ENCODE measurements at places on chromosomes 2 and 18.

DNA sequence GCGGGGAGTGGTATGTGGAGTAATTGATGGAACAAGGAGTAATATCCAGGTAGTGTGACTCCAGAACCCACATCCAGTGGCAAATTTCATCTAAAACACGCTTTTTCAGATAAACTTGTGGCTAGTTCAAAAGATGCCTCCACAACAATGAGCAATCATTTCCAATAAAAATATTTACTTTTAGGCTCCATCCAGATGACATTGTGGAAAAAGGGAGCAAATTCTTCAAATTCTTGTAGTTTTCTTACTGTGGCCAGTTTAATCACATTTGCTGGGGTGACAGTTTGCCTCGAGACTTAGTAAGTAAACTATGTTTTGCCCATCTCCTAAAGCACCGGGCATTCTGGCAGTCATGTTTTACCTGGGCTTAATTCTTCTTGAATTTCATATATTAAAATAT, 243.6 kb downstream of the IRS1 start:
- DNase-seq = no peak

DNA sequence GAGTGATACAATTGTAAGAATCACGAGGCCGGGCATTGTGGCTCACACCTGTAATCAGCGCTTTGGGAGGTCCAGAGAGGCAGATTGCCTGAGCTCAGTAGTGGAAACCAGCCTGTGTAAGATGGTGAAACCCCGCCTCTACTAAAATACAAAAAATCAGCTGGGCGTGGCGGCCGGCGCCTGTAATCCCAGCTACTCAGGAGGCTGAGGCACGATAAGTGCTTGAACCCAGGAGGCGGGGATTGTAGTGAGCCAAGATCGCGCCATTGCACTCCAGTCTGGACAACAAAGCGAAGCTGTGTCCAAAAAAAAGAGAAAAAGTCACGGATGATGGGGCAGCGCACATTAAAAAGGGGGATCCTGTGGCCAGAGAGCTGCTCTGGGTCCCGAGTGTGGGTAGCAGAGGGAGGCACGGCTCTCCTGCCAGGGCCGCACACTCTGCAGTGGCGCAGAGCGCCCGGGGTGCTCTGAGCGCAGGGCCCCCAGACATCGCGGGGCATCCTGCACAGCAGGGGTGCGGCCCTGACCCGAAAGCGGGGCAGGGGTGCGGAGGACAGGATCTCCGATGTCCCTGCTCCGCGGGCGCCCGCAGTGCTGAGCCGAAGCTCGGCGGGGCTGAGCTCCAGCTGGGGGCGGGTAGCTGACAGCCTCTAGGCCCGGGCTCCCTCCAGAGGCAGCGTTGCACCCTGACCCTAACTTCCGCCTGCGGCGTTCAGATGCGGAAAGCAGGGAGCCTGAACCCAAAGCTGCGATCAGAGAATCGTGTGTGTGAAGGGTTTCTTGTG, 30.4 kb upstream of the RAB6D start:
- DNase-seq = peak; percentile 6

DNA sequence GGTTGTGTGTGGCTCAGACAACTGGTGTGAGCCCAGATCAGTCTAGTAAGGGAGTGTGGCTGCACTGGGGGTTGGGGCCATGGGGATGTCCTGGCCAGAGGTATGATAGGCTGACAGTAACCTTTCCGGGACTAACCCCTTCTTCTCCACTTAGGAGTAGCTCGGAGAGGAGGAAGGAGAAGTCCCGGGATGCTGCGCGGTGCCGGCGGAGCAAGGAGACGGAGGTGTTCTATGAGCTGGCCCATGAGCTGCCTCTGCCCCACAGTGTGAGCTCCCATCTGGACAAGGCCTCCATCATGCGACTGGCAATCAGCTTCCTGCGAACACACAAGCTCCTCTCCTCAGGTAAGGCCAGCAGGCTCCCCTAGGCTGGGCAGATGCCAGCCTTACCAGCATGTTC, 49.5 kb downstream of the EPAS1 start:
- DNase-seq = no peak

DNA sequence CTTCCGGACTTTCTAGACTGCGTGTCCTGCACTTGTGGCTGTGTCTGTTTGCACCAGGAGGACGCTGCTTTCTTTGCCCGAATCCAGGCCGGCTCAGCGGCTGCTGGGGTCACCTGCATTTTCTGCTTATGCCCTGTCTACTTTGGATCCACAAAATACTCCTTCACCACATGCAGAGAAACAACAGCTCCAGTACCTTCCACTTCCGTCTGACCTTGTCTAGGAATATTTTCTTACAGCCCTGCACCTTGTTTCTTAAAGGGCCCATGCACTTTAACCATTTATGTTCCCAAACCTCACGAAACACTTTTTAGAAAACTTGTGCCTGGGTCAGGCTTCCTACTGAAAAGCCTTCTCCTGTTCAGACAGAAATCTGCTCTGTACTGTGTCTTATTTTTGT, 129.4 kb upstream of the NCK2 start:
- DNase-seq = no peak

GRCh38 chr18:36191286-36191685, 4.0 kb downstream of the MOCOS start:
- DNase-seq = no peak

DNA sequence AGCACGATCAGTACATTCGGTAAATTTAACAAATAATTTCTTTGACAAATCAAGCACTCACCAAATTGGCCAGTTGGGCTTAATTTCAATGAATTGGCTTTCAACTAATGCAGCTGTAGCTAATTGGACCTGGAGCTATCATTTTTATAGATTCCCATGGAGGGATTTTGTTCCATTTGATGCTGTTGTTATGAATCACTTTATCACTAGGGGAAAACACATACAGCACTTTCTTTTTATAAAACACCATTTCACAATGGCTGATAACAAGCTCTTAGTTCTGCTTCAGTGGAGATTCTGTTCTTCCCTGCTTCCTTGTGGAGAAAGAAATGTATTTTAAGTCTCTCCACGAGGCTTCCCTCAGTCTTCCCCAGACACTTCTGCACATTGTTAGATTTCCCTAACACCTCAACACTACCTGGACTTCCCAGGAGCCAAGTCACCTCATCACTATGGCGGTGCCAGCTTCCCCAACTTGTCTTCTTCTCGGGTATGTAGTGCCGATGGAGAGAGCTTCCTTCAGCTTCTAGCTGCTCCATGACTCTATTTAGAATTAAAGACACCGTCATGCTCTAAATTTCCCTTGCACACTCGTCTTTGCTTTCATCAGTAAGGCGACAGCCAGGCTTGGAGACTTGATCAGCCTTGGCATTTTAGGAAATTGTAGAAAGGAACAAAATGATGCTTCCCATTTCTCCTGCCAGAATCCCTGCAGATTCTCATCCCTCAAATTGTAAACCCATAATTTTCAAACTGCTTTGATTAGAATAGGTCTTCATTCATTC, 72.0 kb downstream of the INPP5D start:
- no peak for DNase-seq

- DNase-seq = no peak
Measured at GRCh38 chr2:190666895-190667294, 18.0 kb downstream of the NAB1 start.

GRCh38 chr2:222751821-222752719, 80.6 kb downstream of the MOGAT1 start:
- no peak for DNase-seq

- no peak for DNase-seq
Measured at GRCh38 chr2:235402422-235402821, 91.4 kb upstream of the AGAP1 start.

DNA sequence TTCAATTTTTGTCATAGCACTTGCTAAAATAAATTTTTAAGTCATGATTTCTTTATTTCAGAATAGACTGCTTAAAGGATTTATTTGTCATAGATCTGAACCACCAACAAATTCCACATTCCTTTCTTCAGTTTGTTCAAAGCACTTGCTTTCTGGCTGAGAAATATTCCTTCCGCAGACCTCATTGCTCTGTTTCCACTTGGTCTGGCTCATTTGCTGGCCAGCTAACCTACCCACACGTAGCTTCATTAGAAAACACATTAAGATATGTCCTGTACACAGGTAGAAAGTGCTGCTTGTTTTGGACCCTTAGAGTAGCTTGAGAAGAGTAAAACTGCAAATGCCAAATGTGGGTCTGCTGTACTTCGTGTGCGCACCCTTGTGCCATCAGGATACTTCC, 166.7 kb upstream of the EPAS1 start:
- DNase-seq = no peak

- no peak for DNase-seq
Measured at GRCh38 chr2:217691920-217692666, 310.7 kb downstream of the TNS1 start.

DNA sequence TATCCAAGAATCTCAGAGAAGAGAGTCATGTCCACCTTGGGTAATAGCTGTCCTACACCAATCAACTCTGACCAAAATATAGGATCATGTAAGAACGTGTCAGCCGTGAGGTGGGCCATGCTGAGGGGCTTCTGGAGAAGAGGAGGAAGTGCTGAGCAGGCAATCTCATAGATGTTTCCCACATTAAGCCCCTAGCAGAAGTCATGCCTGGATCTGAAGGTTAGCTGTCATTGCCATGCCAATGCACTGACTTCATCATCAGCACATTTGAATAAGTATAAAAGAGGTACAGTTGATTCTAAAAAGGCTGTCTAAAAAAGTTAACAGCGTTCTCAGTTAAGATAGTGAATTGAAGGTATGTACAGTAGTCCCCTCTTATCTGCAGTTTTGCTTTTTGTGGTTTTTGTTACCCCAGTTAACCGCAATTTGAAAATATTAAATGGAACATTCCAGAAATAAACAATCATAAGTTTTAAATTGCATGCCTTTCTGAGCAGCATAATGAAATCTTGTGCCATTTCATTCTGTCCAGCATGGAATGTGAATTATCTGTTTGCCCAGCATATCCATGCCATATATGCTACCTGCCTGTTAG, 67.2 kb upstream of the TMEM17 start:
- DNase-seq = no peak

- DNase-seq = no peak
Measured at GRCh38 chr2:69993708-69994107, 32.3 kb upstream of the ASPRV1 start.

DNA sequence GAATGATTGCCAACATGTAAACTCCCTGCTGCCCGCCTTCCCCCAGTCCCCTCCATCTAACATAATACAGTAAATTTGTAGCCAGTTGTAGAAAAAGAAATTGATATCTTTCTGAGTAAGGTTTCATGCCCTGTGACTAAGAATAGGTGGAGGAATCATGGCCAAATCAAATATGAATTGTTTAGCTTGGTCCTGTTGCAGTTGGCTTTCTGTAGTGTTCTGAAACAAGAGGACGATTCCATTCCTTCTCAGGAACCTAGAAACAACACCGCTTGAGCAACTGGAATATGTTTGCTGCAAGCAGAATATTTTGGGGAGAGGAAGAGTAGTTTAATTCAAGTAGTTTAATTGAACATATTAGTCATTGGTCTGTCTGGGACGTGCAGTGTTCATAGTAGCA, 7.0 kb upstream of the DRC1 start:
- DNase-seq = no peak

DNA sequence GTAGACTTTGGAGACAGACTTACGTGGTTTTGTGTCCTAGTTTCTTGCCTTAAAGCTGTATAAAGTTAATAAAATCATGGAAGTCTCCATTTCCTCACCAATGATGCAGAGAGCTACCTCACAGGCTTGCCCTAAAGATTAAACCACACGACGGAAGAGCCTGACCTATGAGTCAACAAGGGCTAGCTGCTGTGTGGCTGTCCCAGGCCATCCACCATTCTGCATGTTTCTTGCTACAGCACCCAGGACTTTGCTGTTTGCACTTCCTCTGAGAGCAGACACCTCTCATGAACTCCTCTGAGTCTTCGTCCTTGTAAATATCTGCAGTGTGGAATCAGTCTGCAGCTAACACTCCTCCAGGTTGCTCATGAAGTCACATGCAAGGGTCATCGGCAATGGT, 160.0 kb upstream of the TRIB2 start:
- peak; percentile 42 for DNase-seq

DNA sequence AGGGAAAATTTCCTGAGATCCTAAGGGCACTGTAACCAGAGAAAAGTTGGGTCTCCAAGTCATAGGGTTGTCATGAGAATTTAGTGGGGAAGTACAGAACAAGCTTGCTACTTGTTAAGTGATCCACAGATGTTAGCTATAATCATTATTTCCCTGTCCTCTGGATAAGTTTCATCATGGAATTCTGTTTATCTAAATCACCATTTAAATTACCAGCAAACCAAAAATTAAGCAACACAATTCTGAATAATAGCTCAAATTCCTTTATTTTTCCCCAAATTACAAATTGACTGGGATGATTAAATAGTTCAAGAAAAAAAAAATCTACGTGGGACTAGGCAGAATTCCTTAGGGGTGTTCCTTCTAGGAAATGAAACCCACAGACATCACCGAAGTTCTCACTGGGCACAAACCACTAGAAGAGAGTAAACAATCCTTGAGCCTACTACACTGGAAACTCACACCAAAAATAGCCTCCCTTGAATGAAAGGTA, 159.5 kb downstream of the COL6A3 start:
- no peak for DNase-seq

GRCh38 chr2:15890936-15891905, 49.1 kb upstream of the MYCN start:
- no peak for DNase-seq

DNA sequence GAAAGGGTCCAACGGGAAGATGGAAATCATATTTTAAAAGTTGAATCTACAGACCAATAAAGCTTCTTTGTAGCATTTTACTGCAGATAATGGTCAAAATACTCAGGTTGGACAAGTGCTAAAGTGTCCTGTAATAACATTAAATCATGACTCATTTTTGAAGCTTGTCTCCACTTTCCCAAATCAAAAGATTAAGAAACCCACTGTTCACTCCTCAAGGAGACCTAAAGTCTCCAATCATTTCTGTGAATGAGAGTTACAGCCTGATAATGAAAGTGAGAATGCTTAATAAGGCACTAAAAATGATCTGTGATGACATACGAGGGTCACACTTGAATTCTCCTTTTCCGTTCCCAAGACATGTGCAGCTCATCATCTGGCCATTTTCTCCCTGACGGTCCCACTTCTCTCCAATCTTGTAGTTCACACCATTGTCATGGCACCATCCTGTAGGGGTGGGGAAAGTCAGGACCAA, 53.4 kb downstream of the ATIC start:
- DNase-seq = no peak

GRCh38 chr18:44896846-44897245, 216.2 kb downstream of the SETBP1 start:
- DNase-seq = no peak

- DNase-seq = no peak
Measured at GRCh38 chr18:21831413-21831831, 90.8 kb downstream of the MIB1 start.

- peak; percentile 90 for DNase-seq
Measured at GRCh38 chr2:30231212-30231995, at the start of gene LBH. TSS of gene LBH (plus strand) at chr2:30231534. CDS start at chr2:30231739, 205 bp downstream.

DNA sequence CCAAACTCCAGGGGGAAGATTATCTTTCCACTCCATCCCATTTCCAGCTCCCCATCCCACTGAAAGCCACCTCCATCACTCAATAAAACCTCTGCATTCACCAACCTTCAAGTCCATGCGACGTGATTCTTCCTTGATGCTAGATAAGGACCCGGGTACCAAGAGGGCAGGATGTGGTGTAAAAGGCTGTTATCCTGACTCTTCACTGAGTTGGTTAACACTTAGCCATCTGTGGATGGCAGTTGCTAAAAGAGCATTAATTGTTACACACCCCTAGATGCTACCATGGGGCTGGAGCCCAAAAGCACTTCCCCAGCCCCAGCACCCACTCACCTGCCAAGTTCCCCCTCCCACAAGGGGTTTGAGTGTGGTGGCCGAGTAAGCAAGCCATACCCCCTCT, 53.4 kb upstream of the DPP10 start:
- no peak for DNase-seq

GRCh38 chr18:4510711-4511110, 55.6 kb upstream of the DLGAP1 start:
- no peak for DNase-seq

- no peak for DNase-seq
Measured at GRCh38 chr18:50341443-50341842, 33.4 kb upstream of the SKA1 start.

GRCh38 chr2:24839729-24840128, 46.5 kb downstream of the CENPO start:
- no peak for DNase-seq

Data from activated naive CD8-positive, alpha-beta T cell treated with anti-CD3 and anti-CD28 coated beads, Interleukin-2, amount 50 U/mL, for 24 hours (primary cell).